Brain microvascular endothelial cell (primary cell): ENCODE measurements at places on chromosomes 4 and X.

GRCh38 chr4:98027827-98028226 is 115.4 kb downstream of the STPG2 start:
- DNase-seq = peak; percentile 28

DNA sequence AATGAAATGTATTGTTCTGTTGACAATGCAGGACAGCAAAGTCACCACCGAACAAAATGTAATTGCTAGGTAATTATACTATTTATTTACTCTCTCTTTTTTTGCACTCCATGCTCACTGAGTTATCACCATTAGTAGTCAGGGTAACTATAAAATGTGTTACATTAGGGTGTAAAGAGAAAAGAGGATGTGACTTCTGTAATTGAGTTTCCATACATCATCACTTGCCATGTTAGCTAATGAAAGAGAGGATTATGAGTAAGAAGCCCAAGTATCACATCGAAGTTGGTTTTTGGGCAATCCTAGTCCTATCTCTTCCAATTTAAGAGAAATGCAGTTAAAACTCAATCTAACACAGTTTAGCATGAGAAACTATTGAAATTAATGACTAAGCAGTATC is 7.6 kb downstream of the ZXDA start:
- no peak for DNase-seq

DNA sequence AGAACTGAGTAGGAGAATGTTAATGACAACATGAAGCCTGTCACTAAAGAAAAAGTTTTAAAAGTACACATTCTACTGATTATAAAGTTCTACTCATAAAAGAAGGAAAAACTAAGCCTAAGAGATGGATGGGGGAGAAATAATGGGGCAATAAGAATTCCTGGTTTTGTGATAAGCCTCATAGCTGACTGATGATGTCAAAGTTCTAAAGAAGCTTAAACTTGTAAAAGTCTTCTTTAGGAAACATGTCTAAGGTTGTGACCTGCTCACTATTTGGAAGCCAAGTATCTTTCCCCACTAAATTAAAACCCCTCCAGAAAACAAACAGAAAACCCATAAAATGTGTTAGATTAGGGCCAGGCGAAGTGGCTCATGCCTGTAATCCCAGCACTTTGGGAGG is 232.9 kb upstream of the GIMD1 start:
- DNase-seq = no peak

DNA sequence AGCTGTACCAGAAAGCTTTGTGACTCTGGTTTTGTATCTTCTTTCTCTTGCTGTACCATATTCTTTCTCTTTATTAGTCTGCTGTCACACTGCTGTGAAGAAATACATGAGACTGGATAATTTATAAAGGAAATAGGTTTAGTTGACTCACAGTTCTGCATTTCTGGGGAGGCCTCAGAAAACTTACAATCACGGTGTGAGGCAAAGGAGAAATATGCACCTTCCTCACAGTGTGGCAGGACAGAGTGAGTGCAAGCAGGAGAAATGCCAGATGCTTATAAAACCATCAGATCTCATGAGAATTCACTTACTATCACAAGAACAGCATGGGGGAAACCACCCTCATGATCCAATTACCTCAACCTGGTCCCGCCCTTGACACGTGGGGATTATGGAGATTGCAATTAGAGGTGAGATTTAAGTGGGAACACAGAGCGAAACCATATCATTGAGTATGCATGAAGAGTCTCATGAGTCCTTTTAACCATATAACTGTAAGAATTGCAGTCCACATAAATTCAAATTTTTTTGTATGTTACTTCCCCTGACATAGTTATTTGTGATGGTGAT is 67.4 kb upstream of the INPP4B start:
- no peak for DNase-seq

GRCh38 chrX:45621376-45622041 is 420.8 kb upstream of the DIPK2B start:
- peak; percentile 22 for DNase-seq

- DNase-seq = no peak
Observed at GRCh38 chrX:154987940-154988339, 34.6 kb downstream of the F8 start.
